ENCODE measurements at places on chromosomes 12 and 14.

- no peak for DNase-seq
Observed at GRCh38 chr12:51958542-51958941, 7.0 kb downstream of the ACVR1B start.

DNA sequence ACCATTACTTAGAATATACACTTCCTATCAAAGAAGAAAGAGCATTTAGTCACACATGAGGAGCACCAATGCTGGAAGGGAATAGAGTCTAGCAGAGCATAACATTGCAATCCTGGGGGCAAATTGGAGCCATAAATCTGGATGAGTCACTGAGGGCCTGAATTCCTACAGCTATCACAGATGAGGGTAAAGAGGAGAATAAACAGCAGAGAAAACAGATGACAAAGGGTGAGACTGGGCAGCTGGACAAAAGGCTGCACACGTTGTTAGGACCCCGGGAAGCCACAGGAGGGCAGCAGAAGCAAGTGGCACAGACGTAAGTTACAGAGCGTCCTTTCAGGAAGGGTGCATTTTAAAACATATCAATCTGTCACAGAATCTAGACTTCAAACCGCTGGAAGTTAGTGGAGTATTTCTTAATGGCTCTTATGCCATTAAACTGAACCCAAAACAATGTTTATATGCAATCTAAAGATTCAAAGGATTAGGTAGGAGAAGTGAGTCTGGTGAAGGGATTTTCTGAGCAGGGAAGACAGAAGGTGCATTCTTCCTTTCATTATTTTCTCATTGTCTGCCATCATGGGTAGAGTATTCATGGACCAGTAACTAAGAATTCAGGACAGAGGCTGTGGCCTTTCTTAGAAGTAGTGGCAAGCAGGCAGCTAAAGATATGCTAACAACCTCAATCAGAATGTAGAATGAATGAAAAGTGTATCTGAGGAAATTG, 159.8 kb upstream of the DAAM1 start:
- peak; percentile 78 for DNase-seq

DNA sequence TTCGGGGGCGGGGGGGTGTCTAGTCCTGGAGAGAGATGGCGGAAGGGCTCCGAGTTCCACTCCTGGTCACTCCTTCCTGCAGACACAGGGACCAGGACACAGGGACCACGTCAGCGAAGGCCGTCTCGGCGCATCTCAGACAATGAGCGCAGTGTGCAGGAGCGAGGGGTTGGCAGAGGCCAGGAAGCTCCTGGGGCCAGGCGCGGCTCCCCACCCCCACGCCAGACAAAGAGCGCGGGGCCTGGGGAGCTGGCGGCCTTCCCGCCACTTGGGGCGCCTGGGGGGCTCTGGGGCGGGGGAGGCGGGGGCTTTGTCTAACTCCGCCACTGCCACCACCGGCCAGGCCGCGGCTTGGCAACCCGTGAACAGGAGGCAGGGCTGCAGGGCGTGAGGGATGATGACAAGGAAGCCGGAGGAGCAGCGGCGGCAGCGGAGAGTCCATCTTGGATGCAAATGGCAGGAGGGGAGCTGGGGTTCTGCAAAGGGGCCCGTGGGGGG, 2.2 kb downstream of the CDK2AP1 start:
- no peak for DNase-seq

- peak; percentile 18 for DNase-seq
Observed at GRCh38 chr14:25150934-25151790, 101.2 kb upstream of the STXBP6 start.

GRCh38 chr12:93127582-93128331, 198.7 kb upstream of the EEA1 start:
- DNase-seq, result no peak

DNA sequence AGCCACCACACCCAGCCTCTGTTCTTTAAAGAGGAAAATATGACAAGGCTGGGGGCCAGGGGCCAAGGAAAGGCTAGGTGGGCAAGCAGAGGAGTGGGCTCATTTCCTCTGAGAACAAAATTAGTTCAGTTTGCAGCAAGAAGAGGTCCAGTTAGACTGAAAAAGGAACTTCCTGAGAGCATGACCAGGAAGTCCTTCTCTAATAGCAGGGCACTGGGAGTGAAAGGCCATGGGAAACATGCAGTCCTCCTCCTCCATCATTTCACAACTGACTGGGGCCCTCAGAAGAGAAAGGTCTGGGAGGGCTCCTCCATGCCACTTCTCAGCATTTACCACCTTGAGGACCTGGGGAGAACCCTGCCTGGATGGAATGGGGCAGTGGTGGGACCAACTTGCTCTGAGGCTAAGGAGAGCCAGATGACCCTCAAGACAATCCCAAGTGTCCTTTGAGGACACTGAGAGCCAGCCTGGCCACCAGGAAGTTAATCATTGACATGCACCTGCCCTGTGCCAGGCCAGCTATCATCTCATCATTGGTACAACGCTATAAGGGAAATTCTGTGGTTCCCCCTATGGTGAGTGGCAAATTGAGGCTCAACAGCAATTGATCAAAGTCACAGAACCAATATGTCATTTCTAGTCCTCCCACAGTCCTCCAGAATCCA, 2.0 kb downstream of the AQP2 start:
- no peak for DNase-seq

- DNase-seq, result no peak
Observed at GRCh38 chr12:915090-915489, 34.4 kb downstream of the RAD52 start.

DNA sequence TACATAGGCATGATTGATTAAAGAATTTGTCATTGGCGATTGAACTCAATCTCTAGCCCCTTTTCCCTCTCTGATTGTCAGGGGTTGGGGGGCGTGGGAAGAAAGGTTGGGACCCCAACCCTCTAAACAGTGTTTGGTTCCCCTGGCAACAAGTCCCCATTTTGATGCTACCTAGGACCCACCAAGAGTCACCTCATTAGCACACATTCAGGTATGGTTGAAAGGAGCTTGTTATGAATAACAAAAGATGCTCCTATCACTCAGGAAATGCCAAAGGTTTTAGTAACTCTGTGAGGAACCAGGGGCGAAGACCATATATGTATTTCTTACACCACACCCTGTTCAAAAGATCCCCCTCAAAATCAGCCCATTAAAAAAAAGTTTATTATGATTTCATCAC, 14.3 kb downstream of the RNF212B start:
- DNase-seq, result no peak

DNA sequence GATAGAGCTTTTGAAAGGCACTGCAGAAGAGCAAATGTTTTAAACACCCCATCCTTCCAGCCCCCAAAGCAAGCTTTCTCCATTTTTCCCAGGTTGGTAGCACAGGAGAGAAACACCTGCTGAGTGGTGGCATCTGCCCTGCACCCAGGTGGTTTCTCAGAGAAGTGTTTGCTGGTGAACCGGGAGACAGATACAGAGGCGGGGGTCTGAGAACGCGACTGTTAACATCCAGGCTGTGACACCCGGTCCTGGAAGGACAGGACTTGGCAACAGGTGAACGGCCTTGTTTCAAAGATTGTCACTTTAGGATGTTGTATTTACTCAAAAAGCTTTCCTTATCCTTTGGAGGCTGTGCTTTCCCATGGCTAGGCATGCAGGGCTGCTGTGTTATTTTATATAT, 18.5 kb downstream of the MMAB start:
- DNase-seq, result no peak

- DNase-seq, result peak; percentile 85
Observed at GRCh38 chr12:131928711-131929580, at the start of gene PUS1. Gene PUS1 (plus strand): TSS chr12:131929276. CDS start chr12:131929723, 447 bp downstream.

DNA sequence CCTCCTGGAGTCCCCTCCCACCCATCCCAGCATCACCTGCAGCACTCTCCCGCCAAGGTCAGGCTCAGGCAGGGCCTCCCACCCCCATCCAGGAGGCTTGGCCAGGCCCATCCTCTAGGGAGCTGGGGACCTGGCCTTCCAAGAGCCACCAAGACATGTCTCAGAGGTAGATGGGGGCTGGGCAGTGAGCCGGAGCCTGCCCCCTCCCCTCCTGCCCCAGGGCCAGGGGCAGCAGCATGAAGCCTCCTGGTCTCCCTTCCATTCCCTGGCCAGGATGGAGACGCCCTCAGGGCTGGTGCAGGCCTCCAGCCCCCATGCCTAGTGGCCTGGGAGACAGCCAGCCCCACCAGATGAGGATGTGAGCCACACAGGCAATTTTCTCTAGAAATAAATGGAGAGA, 69.3 kb upstream of the C14orf180 start:
- DNase-seq, result no peak

DNA sequence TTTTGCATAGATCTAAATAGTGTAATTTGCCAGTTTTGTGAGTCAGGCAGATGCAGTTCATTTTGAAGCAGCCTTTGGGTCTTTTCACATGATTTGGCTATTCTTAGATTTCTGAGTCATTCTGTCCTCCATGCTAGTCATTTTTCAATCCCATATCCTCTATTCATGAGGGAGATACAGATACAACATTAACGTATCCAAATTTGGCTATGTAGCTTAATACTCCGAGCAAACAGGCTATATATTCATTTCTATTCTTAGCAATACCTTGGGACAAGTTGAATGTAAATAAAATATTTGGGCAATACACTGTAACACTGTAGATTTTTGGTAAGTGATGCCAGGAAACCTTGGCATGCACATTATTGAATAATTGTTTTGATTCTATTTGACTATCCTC, 270.7 kb upstream of the PDE3A start:
- DNase-seq, result no peak

DNA sequence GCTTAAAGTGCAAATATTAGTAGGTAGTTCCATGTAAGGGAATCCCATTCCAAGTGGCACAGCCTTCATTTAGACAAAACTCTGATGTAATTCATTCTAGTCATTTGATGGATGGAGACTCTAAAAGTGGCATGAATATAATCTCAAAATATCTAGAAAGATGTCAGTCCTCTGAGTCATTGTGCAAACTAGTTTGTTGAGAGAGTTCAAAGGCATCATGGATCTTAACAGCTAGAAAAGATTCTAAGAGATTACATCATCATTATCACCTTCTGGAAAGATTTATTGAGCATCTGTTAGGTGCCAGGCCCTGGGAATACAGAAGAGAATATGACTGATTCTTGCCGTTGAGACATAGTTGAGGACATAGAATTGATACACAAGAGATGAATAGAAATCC, 30.7 kb downstream of the CRADD start:
- DNase-seq, result no peak

GRCh38 chr14:33315721-33316120, 377.0 kb downstream of the NPAS3 start:
- DNase-seq, result no peak

GRCh38 chr12:26056335-26056734, 68.5 kb downstream of the BHLHE41 start:
- DNase-seq, result no peak

- no peak for DNase-seq
Observed at GRCh38 chr14:69424149-69424923, 25.8 kb downstream of the SLC39A9 start.

DNA sequence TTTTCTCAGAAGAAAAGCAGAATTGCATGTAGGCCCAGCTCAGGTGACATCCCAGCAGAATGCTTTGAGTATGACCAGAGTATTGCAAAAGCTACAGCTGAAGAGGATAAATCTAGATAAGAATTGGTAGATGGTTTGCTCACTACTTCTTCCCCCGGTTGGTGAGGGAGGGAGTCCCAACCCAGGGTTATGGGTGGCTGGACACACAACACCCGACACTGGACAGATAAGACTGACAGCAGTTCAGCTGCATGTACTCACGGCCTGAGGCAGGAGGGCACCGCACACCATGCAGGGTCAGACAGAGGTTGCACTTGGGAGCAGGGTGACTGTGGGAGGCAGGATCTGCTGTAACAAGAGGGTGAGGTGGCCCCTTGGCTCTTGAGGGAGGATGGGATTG, 1.7 kb upstream of the CLEC4C start:
- DNase-seq, result no peak

DNA sequence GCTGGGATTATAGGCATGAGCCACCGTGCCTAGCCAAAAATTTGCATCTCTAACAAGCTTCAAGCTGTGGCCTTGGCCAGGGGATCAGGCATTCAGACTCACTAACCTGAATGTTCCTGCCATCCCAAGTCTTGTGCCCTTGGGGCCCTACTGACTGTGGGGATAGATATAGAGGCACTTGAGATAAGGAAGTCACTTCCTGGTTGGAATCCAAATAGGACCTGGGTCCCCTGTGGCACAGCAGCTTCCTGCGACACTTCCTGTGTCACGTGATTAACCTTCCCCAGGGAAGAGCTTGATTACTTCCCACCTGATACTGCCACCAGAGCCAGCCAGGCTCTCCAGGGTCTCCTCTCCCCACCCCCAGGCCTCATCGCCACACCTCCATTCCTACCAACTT, 128.2 kb downstream of the BCL11B start:
- no peak for DNase-seq

GRCh38 chr12:51653431-51653830, 62.4 kb downstream of the SCN8A start:
- no peak for DNase-seq

GRCh38 chr12:111953455-111953854, 59.5 kb downstream of the TMEM116 start:
- DNase-seq, result no peak

GRCh38 chr14:30295980-30296379, 263.0 kb upstream of the G2E3 start:
- no peak for DNase-seq

DNA sequence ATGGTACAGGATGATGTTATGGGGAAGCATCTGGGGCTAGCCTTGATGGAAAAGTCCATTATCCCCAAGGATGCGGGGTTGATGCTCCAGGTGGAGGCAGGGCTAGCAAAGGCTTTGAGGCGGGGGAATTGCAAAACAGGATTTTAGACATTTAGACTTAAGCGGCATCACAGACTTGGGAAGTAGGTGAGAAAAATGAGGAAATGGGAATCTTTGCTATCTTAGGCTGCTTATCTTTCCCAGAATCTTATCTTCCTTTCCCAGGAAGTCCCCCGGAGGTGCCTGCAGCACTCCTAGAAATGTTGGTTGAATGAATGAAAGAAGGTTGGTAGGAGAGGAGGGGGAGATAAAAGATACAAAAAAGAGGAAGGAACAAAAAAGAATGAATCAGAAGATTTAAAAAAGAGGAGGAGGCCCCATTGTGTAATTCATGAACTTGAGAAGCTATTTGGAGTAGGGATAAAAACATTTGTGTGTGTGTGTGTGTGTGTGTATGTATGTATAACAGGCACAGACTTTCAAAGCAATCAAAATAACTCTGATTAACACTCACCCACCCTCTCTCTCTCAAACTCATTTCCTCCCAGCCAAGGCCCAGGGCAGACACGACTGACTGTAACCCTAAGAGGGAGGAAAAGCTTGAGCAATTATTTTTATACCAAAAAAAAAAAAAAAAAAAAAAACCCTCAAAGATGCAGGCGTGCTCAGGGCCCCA, 62.5 kb upstream of the TBX3 start:
- DNase-seq, result no peak

DNA sequence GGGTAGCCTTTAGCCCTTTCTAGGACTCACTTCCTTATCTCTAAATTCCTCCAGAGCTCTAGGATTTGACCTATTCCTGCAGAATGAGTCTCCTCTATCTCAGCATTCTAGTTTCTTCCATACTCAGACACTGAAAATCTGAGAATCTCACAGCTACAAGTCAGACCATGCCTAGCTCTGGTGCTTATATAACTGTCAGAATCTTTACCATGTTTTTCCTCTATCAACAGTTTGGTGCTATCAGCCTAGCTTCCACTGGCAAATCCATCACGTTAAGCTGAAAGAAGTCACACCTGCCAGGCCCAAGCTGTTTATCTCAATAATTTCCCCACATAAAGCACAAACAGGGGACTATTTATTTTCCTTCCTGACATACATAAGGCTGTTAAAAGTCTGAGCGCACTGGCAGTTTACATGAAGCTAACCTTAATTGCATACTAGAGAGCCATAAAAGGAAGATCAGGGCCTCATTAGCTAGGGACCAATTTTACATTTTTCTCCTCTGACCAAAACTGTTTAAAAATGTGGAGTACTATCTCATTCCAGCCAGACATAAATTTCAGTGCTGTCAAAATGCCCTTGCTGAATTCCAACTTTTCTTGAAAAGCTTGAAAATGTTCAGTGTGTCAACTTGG, 270.5 kb downstream of the C12orf75 start:
- no peak for DNase-seq

Data from right renal pelvis (tissue), 4 donors.